ENCODE measurements at places on chromosomes 5 and 9.

- no peak for DNase-seq
Observed at GRCh38 chr5:3424946-3425345, 170.7 kb upstream of the IRX1 start.

- no peak for DNase-seq
Observed at GRCh38 chr9:135180586-135180985, 93.1 kb downstream of the OLFM1 start.

DNA sequence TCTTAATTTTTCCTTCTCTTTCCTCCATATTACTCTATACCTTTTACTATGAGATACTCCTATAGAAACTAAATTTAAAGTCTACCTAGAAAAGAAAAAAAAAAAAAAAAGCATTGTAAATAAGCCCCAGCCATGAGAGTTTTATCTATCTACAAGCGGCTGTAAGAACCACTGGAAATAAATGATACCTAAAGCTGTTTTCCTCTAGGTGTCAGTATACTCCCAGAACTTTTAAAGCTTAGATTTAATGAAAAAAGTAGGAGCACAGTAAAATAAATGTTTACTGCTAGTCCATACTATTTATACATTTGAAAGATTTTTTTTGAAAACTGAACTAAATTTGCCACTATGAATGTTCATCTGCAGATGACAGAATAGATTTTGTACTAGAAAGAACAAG lies 26.2 kb downstream of the TYRP1 start:
- DNase-seq, result peak; percentile 32

DNA sequence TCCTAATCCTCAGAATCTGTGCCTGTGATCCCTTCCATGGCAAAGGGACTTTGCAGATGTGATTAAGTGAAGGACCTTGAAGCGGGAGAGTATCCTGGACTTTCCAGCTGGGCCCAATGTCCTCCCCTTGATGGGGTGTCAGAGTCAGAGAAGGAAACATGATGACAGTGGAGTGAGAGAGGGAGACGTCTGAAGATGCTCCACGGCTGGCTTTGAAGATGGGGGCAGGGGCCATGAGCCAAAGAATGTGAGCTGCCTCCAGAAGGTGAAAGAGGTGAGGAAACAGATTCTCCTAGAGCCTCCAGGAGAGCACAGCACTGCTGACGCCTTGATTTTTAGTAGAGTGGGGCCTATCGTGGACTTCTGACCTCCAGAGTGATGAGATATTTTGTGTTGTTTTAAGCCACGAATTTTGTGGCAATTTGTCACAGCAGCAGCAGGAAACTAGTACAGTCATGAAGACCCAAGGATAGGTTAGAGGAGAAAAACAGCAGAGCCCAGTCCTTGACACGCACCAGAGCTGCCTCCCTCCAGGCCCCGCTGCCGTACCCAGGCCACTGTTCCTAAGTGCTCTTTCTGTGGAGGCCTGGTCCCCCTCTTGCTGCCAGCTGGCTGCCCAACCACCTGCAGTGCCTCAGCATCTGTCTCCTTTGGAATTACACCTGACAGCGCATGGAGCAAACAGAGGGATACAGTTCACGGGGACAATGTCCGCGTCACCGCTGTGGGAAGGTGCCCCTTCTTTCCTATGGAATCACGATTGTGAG lies 78.1 kb downstream of the MACROH2A1 start:
- DNase-seq, result no peak

DNA sequence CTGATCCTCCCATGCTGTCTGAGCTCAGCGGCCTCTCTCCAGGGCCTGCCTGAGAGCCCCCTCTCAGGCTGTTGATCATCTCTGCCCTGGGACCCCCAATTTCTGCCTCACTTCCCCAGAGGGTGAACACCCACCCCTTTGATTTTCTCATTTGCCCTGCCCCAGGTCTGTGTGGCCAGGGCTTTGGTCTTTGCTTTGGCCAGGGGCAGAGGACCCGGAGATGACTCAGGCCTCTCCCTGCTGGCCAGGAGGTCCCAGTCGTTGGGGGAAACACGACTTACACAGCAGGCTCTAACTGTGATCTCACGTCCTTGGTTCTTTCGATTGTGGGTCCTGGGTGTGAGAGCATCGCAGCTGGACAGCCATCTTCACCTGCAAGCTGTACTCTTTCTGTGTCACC lies 1.1 kb upstream of the ADAMTS2 start:
- DNase-seq, result no peak

GRCh38 chr9:33742051-33742450 lies 53.3 kb upstream of the PRSS3 start:
- no peak for DNase-seq

Data from hepatocyte (in vitro differentiated cells).